Mucosa of descending colon (tissue), 3 donors: ENCODE measurements at places on chromosomes 16 and 17. TPM values are rescaled to one million over a fixed set of nuclear protein-coding genes. Genes with fewer than 3 reads are reported as not detected.

NKD1 gene
- total RNA-seq, result 3.2 TPM

DNA sequence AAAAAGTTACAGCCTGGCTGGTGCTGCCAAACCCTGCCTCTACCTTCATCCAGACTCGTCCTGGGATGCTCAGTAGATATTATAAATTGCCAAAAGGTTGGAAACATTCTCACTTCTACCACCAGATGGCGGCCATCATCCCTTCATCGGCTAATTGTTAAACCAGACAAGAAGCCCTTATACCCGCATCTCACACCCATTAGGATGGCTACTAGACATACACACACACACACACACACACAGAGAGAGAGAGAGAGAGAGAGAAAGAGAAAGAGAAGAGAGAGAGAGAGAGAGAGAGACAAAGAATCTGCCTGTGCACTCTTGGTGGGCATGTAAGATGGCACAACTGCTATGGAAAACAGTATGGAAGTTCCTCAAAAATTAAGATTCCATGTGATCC is 15.0 kb upstream of the SCIMP start:
- DNase-seq, result peak; percentile 78

DNA sequence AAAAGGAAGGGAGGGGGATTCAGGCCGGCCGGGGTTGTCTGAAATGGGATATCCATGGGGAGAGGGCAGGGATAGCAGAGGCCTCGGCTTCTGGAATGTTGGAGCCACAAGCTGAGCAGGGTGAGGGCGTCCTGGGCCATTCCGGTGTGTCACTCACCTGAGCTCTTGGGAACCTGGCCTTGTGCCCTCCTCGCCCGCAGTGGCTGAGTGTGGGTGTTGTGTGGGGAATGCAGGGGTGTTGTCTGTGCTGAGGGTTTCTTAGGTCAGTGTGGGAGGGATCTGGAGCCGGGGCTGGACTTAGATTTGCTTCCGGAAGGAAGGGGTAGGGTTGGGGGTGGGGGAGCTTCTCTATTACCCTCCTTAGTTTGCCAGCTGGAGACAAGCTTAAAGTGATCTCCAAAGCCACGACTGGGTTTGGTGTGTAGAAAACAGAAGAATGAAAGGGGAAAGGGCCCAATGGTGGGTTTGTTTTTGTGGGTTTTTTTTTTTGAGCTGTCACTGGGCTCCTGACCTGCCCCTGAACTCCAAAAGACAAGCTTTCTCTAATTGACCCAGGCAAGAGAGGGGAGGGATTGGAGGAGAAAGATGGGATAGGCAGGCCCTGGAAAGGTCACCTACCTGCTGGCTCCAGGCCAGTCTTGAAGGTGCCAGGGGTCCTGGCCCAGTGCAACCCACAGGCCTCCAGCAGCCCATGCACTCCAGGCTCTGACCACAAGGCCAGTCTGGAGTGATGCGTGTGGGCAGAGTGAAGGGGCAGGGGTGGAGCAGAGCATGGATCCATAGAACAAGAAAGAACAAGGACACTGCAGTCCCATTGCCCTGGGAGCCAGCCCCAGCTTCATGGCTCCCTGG is at the start of gene SULT1A2:
TSS of gene SULT1A2 (minus strand) at position 211 of the 852 bp plus-strand sequence. CDS start 1,120 bp downstream, outside the sequence.
- peak; percentile 84 for DNase-seq

TSPOAP1 gene
- total RNA-seq, result 27.7 TPM

- peak; percentile 28 for DNase-seq
These were observed 549 bp downstream of the SLC26A11 start for GRCh38 chr17:80220736-80221215.

DNA sequence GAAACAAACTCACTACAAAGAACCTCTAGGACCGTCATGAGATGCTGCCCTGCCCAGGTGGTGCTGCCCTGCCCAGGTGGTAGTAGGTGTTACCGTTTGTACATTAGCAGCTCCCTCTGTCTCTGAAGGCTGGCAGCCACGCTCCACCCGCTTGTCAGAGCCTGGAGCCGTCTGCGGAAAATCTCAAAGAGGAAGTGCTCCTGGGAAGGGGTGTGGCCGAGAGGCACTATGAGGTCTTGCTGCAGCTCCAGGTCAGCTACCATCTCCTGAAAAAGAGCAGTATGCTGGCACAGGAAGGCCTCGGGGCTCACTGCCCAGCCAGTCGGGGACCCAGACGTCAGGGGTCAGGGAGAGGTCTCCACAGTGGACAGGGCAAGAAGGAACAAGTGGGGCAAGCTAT is 28.3 kb downstream of the ZNF276 start:
- peak; percentile 73 for DNase-seq

- no peak for DNase-seq
These were observed 5.6 kb downstream of the ERAL1 start for GRCh38 chr17:28860363-28860808.

- no peak for DNase-seq
These were observed 12.4 kb downstream of the MRPL58 start for GRCh38 chr17:75024686-75025397.

GRCh38 chr17:70327279-70327678 is 157.9 kb downstream of the KCNJ2 start:
- DNase-seq, result no peak

DNA sequence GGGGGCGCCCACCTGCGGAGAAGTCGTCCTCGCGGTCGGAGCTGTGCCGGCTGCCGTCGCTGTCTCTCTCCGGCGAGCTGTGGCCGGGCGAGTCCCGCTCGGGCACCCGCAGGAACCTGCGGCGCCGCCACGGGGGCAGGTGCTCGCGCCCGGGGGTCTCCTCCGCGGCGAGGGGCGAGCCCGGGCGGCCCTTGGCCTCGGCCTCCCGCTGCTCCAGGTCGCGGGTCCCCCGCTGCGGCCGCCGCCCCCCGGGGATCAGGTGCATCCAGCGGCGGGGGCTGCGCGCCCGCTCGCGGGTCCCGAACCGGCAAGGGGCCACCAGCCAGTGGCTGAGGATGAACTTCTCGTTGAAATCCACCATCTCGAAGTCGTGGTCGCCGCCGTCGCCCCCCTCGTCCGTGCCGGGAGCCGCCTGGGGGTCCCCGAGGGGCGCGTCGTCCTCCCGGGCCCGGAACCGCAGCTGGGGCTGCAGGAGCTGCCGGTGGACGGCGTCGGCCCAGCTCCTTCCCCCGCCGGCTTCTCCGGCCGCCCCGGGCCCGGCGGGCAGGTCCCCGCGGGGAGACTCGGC is 41.4 kb upstream of the BHLHA9 start:
- DNase-seq, result no peak

DNA sequence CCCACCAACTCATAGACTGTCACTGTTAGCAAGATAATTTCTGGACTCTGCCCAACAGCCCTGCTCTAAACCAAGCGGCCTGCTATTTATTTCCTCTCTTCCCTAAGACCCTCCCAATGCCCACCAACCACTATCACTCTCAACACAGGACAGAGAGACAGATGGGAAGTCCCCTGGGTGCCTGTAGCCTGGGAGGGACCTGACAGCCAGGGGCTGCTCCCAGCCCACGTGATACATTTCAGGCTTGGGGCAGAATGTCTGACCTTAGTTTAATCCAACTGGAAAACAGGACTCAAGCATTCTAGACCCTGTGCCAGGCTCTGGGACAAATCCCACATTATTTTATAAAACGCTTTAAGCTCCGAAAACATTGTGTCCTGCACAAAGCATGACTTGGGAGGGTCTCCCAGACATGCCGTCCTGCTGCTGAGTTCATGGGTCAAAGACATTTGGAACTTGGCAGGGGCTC is 23.6 kb downstream of the XYLT1 start:
- no peak for DNase-seq

DNA sequence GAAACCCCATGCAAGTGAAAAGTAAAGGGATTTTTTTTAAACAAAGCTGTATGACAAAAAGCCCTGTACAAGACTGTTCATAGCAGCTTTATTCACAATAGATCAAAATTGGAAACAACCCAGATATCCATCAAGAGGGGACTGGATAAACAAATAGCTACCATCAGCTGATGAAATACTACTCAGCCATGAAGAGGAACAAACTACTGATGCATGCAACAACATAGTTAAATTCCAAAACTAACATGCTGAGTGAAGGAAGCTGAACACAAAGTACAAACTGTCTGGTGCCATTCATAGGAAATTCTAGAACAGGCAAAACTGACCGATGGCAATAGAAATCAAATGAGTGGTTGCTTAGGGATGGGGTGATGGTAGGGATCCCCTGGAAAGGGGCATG is 15.1 kb downstream of the FOXJ1 start:
- no peak for DNase-seq

- DNase-seq, result no peak
These were observed 66.2 kb upstream of the BRD7 start for GRCh38 chr16:50434872-50435478.

DNA sequence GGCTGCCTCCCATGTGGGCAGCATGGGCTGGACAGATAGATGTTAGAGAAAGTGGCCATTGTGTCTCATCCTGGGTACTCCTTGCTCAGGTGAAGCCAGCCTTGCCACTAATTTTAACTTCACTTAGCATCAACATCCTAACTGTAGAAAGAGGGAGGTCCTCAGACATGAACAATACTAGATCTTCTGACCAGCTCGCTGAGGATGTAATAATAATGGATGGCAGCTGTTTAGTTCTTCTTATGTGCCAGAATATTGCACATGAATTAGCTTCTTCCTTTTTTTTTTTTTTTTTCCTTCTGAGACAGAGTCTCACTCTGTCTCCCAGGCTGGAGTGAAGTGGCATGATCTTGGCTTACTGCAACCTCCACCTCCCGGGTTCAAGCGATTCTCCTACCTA is 232.4 kb downstream of the CCDC182 start:
- DNase-seq, result no peak

GRCh38 chr16:48201515-48202201 is 42.4 kb upstream of the LONP2 start:
- no peak for DNase-seq

TMUB2 gene
- total RNA-seq, result 49.1 TPM

DNA sequence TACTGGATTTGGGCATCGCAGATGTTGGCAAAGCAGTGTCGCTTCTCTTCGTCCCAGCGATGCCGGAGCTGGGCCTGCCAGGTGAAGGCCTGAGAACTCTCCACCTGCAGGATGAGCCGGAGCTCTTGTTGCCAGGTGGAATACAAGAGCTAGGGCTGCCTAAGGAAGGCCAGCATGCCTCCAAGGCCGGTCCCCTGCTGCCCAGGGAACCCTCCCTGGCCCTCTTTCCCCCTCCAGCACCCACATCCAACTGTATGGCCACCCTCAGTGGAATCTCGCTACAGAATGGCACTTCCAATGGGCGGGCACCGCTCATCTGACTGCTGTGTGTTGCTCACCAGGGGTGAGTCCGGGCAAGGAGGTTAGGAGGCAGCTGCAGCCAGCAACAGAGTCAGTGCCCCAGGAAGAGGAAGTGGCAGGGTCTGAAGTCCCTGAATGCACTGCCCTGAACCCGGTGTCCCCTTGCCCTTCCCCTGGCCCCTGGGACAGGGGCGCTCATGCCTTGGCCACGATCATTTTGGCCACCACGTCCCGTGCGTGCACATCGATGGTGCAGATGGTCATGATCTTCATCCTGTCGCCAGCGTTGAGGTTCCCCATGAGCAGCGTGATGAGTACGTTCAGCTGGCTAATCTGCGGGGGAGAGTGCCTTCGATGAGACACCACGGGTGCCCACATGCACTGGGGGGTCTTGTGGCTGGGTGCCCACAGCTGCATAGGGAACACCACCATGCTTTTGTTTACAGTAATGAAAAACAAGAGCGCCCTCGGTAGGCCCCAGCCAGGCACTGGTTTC is 75.8 kb downstream of the DNAH17 start:
- no peak for DNase-seq

DNA sequence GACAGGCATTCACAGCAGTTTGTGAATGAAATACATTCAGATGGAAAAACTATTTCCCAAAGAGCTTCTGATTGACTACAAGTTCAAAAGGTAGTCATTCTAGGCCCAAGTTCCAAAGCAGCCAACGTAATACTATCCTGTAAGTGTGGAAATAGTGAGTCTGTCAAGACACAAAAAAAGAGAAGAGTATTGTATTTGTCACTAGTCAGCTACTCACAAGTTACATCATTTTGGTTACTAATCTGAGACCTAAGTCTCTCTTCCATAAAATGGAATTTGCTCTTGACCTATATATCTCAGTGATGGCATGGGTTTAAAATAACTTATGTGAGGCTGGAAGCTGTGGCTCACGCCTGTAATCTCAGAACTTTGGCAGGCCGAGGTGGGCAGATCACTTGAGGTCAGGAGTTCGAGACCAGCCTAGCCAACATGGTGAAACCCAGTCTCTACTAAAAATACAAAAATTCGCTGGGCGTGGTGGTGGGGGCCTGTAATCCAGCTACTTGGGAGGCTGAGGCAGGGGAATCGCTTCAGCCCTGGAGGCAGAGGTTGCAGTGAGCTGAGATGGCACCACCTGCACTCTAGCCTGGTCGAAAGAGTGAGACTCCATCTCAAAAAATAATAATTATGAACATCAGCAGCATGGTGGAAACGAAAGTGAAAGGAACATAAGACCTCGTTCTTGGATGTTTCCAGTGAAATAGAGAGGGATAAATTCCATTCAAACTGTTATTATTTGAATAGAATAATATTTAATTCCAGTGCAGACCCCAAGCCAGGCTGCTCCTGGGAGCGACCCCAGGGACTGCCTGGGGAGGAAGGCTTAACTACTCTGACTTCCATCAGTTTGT is 2.9 kb downstream of the CMC2 start:
- DNase-seq, result no peak

DNA sequence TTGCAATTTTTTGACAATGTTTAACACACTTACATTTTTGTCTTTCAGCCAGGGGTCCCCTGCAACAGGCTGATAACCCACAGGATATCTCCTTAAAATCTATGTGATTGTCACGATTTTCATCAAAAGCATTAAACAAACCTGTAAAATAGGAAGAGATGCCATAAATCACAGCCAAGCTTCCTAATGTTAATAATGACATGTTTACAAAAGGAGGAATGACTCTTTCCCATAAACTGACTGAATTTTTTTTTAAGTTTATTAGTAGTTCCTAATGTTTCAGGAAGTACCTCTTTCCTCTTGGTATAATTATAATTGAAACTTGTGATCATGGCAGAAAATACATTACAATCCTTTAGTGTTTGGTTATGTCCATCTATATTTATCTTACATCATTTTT is 119.6 kb downstream of the CA4 start:
- DNase-seq, result no peak

DNA sequence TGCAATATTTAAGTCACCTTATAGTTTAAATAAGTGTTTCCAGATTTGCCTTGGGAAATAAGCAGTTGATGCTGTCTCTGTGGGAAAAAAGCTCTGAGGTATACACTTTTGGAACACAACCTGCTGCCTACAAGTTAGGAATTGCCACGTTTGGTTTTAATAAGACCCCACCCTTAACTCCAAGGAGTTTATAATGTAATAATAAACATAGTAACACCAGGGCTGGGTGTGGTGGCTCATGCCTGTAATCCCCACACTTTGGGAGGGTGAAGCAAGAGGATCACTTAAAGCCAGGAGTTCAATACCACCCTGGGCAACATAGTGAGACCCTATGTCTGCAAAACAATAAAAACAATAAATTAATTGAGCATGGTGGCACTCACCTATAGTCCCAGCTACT is 15.9 kb upstream of the SMG1 start:
- no peak for DNase-seq

DNA sequence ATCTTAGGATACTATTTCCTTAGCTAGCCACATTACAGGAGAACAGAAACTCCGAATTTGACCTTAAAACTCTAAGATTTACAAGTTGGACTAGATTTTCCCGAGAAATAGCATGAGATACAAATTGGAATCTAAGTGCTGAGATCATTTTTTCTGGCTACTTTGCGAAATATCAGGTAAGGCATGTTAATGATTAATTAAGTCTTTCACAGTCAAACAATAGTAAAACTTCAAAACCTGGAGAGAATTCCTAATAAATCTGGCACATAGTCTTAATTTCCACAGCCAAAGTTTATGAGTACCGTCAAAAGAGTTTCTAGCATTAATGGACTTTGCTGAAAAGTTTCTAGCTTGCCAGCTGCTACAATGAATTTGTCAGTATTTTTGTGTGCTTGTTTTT is 379.5 kb upstream of the TOM1L1 start:
- DNase-seq, result no peak

PDIA2 gene
- total RNA-seq, result 1.3 TPM

NUPR1 gene
- 129 TPM for total RNA-seq

FLII gene
- 319 TPM for total RNA-seq
